AG20443 (cell line): ENCODE measurements at places on chromosomes 5 and 9.

DNA sequence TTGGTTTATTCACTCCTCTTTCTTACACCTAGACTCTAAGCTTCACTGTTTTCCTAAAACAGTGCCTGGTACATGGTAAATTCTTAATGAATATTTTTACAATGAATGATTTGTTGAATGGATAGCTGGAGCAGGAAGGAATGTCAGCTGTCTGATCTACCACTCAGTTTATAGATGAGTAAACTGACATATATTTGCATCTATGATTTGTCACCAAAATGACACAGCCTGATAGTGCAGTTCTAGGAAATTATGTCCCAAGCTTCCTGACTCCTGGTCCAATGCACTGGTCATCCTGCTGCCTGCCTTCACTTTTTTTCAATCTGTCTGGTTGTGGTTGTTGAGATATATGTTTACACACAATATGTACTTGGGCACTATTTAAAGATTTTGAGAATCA lies 651.7 kb upstream of the WWC1 start:
- no peak for DNase-seq

GRCh38 chr9:324971-325370 lies 110.3 kb downstream of the DOCK8 start:
- no peak for DNase-seq

DNA sequence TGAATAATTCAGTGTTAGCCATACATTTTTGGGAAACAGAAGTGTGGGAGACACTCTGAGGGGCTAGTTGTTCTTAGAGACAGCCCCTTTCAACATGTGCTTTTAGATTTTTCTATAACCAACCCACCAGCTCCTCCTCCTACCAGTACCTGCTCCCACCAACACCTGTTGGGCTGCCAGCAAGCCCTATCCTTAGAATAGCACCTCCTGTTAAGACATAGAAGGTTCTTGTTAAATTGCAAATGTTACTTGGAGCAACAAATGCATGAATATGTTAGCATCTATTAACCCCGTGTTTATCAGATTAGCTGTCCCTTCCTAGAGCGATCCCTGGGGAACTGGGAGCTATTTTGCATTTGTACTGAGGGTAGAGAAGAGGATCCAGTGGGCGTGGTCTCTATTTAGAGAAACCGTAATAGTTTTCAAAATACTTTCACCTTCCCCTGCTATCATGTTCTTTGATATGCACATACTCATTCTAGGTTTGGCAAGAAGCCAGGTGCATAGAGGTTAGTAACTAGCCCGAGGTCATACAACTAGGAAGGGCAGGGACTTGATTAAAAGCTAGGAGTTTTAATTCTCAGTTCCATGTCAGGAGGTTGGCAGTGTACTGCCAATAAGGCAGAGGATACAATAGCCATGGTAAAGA lies 334.4 kb downstream of the KCTD16 start:
- DNase-seq: no peak

DNA sequence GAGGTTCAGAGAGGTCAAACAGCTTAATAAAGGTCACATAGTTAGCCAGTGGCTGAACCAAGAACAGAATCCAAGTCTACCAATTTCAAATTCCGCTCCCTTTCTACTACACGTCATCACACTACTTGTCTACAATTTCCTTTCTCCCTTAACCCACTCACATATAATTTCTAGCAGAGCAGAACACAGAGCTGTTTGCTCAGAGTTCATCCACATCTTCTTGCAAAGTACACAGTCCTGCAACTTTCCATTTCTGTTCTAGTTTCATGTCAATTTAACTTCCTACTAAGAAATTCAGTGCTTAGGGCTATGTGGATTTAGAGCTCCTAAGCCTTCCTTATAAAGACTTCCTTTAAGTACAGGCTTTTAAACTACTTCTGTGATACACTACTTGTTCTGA lies 61.3 kb downstream of the MEGF9 start:
- DNase-seq: no peak

- DNase-seq: peak; percentile 52
These were observed 34.1 kb upstream of the NANS start for GRCh38 chr9:98022447-98022846.

DNA sequence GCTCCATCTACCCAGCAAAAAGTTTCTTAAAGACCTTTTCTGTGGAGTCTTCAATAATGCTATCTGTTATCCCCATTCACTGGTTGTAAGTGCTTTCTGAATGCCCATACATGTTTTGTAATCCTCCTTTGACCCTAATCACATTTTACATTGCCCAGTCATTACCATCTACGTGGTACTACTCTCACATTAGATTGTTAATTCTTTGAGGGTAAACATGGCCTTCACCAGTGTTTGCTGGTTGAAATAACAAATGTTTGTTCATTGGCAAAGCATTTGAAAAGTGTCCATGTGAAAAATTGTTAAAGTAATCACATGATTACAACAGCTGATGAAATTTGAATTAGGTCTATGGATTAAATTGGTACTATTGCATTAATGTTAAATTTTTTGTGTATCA lies 31.8 kb downstream of the MEGF10 start:
- no peak for DNase-seq

GRCh38 chr5:107916731-107917725 lies 246.3 kb upstream of the EFNA5 start:
- DNase-seq: no peak

- DNase-seq: no peak
These were observed 14.8 kb downstream of the ENHO start for GRCh38 chr9:34507966-34508365.

- DNase-seq: no peak
These were observed 42.8 kb downstream of the MCCC2 start for GRCh38 chr5:71629950-71630349.

- no peak for DNase-seq
These were observed 280.7 kb downstream of the RFX3 start for GRCh38 chr9:3244963-3245653.

DNA sequence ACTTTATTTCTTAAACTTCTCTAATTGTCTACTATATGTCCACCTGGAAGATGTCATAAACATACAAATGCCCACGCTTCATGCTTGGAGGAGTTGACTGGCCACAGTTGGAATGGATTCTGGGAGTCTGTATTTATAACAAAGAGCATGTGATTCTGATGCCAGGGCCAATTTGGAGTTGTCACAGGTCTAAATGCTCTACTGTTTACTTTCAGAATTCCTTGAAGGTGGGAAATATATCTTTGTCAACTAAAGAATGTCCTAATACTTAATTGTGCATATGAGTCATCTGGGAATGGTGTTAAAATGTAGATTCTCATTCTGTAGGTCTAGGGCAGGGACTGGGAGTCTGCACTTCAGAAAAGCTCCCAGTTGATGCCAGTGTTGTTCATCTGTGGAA lies 196.1 kb downstream of the ANXA1 start:
- no peak for DNase-seq

- no peak for DNase-seq
These were observed 151.0 kb downstream of the PCSK1 start for GRCh38 chr5:96282020-96282419.

DNA sequence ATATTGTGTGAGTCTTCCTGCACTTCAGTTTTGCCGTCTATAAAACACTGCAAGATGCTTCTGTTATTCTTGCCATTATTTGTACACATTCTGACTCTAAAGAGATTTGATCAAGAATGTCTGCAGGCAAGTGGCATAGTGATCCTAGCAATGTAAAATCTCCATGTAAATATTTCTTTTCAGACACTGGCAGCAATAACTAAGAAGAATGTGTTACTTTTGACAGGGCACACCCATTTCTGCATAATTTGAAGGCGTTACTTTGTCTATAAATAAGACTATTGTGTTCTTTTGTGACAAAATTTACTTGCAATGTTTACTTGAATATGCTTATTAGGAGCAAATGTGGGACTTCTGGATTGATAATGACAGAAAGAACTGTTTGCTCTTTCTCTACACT lies 20.1 kb downstream of the RANBP3L start:
- DNase-seq: no peak

GRCh38 chr9:34887841-34888240 lies 70.2 kb upstream of the PHF24 start:
- DNase-seq: no peak

- no peak for DNase-seq
These were observed 28.8 kb downstream of the GAS1 start for GRCh38 chr9:86918556-86918955.

DNA sequence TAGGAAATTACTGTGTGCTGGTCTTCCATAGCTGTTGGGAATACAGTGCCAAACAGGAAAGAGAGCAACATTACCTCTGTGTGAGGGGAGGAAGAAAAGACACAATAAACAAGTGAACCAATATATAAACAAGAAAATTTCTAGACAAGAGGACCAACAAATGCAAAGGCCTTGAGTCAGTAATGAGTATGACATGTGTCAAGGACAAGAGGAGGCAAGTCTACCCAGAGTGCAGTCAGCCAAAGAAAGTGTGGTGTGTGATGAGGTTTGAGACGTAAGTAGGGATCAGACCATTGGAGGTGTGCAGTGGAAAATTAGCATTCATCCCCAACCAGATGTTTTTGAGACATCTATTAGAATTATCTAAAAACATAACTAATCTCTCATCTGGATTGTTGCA lies 69.5 kb upstream of the CDH6 start:
- DNase-seq: no peak

GRCh38 chr5:100551183-100551582 lies 16.0 kb downstream of the FAM174A start:
- DNase-seq: no peak

DNA sequence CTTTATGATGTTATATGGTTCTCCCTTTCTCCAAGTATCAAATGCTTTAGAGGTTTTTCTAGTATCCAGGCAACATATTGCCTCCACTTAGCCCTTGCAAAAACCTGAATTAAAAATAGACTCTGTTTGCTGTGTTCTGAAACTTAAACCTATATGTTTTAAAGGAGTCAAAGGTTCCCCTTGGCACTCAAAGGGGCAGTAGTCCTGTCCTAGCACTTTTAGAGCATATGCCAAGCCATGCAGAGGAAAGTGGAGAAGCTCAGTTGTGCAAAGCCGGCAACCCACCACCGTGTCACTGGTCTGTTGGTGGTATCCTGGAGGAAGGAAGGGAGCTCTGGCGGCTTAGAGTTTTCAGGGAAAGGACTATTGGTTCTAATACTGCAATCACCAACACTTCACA lies 154.3 kb downstream of the PIP5K1B start:
- no peak for DNase-seq

GRCh38 chr5:61768692-61769281 lies 436.7 kb downstream of the ZSWIM6 start:
- DNase-seq: no peak

- no peak for DNase-seq
These were observed 34.4 kb upstream of the EGFL7 start for GRCh38 chr9:136628268-136628667.

GRCh38 chr5:154603953-154604679 lies 126.1 kb upstream of the HAND1 start:
- peak; percentile 58 for DNase-seq

DNA sequence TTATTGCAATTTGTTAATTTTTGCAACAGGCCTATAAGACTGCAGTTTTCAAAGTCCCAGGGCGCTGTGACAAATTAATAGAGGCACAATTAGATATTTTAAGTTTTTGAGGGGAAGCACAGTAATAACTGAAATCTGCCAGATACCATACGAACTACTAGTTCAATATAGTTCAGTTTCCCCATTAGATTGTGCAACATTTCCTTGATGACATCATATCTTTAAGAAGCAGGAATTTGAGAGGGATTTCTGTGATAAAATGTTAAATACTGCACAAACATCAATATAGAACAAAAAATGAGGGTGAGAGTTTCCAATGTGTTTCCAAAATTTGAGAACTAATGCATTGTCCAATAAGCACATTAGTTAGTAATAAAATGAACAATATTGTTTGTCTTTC lies 56.7 kb upstream of the GRIN3A start:
- no peak for DNase-seq

- DNase-seq: no peak
These were observed 51.3 kb downstream of the SNX24 start for GRCh38 chr5:122896598-122897282.

DNA sequence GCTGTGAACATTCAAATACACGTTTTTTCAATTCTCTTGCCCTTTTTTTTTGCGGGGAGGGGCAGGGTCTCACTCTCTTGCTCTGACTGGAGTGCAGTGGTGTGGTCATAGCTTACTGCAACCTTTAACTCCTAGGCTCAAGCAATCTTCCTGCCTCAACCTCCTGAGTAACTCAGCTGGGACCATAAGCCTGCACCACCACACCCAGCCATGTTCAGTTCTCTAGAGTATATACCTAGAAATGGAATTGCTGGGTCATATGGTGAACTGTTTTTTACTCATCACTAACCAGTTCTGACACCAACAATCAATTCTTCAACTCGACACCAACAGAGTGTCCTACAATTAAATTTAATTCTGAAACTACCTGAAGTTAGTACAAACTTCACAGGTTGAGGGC lies 85.5 kb upstream of the ZNF169 start:
- DNase-seq: no peak

- DNase-seq: peak; percentile 32
These were observed 92.0 kb downstream of the PLCXD3 start for GRCh38 chr5:41418220-41419031.

DNA sequence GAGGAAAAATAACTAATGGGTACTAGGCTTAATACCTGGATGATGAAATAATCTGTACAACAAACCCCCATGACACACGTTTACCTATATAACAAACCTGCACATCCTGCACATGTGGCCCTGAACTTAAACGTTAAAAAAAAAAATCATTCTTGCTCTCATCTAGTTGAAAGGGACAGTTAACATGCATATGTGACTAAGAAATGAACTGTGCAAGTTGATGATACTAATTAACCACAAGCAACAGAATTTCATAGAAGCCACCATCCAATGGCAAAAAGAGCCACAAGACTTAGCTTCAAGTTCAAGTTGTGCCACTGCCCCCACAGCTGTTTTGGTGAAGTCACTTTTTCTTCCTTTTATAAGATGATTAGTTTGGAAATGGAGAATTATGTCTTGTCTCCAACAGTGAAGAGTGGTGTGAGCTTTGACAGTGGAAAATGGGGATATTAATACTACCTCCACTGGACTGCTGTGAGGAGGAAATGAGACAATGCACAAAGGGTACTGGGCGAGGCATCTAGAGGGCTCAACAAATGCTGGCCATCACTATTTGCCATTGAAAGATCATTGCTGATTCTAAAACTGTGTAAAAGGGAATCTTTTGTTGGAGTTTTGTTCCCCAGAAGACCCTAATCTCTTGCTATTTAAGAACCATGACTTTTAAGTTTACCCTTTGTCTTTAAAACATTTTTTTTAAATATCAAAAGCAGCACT lies 202.1 kb downstream of the EBF1 start:
- no peak for DNase-seq

DNA sequence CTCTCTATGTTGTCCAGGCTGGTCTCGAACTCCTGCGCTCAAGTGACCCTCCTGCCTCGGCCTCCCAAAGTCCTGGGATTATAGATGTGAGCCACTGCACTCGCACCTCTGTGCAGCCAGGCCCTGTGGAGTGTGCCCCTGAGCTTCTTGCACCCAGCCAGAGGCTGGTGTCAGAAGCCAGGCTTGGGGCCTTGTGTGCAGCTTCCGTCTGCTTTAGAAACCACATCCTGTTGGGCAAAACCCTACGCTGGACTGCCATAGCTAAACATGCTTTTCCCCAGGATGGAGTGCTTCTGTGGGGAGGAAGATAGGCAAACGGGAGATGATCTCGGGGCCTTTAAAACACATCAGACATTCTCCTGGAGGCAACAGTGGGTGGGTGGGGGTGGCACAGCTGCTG lies 40.1 kb downstream of the PRRT1B start:
- DNase-seq: no peak

GRCh38 chr9:70020991-70021571 lies 22.6 kb upstream of the MAMDC2 start:
- peak; percentile 63 for DNase-seq

- no peak for DNase-seq
These were observed 76.5 kb downstream of the DAP start for GRCh38 chr5:10684303-10685086.
